Adrenal gland (tissue), 19 donors: ENCODE measurements at places on chromosomes 5 and 9. TPM values are rescaled to one million over a fixed set of nuclear protein-coding genes. Genes with fewer than 3 reads are reported as not detected.

Gene RBM27
- 5.7 TPM for polyA plus RNA-seq

Gene FBXW11
- polyA plus RNA-seq, result 51.6 TPM

Gene SPINK13
- polyA plus RNA-seq, result 2.1 TPM

Gene SPATA31C1
- polyA plus RNA-seq, result not detected

Gene PHAX
- polyA plus RNA-seq, result 15.6 TPM

Gene IZUMO3
- not detected for polyA plus RNA-seq

- no peak for DNase-seq
Observed at GRCh38 chr5:82664732-82665131, 386.6 kb upstream of the RPS23 start.

DNA sequence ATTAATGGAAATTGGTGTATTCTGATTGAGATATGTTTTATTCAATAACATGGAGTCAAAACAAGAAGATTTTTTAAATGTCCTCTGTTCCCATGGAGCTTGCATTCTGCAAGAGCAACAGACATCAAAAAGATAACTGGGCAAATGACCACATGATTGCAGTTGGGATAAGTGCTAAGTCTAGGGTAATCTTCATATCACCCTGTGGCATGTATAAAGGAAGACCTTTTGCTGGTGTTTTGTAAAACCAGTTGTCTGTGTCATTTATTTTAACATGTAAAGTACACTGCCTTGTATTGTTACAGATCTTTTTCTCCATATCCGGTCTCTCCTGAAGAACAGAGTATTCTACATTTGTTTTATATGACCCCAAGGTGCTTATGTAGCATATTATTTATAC, 44.0 kb downstream of the PTCD2 start:
- DNase-seq, result no peak

DNA sequence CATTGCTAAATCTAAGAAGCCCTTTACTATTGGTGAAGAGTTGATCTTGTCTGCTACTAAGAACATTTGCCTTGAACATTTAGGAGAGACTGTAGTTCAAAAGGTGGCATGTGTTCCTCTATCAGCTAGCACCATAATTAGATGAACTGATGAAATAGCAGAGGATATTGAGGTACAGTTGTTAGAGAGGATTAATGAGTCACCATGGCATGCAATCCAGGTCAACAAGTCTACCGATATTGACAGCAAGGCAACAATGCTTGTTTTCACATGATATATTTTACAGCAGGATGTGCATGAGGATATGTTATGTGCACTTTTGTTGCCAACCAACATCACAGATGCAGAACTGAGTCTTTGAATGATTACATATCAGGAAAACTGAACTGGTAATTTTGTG, 134.3 kb upstream of the CDH9 start:
- no peak for DNase-seq

- peak; percentile 73 for DNase-seq
Observed at GRCh38 chr5:142697356-142698255, 11.7 kb upstream of the FGF1 start.

GRCh38 chr5:674630-675011, 18.5 kb downstream of the TPPP start:
- DNase-seq, result no peak

DNA sequence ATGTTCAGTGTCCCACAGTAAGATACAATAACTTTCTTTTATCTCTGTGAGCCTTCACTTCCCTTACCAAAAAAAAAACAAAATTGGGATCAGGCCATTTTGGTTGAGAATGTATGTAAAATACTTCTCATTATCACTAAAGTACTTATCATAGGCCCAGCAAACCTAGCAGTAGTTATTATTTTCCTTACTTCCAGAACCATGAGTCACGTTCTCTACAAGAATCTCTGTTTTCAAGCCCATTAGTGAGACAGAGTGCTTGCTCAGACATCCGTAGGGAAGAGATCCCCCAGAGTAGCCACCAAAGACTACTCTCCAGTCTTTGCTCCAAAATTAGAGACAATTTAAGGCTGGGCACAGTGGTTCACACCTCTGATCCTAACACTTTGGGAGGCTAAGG, 103.9 kb upstream of the NR5A1 start:
- no peak for DNase-seq

GRCh38 chr5:9496801-9497200, 49.1 kb downstream of the SEMA5A start:
- DNase-seq, result no peak

- no peak for DNase-seq
Observed at GRCh38 chr5:105274079-105274478, 1711.5 kb upstream of the NUDT12 start.

DNA sequence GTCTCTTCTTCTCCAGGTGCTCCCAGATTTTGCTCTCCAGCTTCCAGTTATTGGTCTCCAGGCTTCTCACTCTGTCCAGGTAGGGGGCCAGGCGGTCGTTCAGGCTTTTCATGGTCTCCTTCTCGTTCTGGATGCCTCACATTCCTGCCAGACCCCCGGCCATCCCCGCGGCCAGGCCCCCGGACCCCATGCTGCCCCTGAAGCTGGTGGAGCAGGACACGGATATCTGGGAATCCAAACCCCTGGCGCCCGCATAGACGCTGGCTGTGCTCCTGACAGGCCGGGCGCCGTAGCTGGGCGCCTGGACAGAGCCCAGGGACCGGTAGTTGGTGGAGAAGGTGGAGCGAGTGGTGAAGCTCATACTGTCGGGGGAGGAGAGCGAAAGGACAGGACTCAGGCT, 534.4 kb upstream of the TLE4 start:
- no peak for DNase-seq

DNA sequence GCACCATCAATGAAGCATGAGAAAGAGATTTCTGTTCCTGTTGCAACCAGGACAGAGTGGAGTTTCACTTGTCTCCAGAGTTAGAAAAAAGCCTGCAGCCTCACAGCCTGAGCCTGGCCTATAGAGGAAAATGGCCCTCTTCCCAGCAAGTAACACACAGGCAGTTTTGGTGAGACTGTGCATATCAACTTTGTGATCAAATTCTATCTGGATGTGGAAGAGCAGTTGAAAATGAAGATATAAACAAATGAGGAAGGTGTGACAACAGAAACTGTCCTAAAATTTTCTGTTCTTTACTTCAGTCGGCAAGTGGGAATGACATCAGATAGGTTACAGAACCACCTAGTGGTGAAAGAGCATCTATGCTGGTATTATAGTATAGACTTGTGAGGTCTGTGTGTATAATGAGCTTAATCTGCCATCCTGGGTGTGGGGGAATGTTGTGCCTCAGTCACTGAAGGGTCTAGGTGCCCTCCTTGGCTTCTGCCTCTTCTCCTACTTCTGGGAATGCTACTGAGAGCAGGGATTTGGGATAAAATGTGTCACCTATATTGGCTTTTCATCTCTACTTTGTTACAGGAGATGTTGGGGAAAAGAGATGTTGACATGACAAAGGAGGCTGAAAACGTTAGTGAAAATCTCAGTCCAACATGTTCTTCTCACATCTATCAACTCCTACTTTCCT, 28.2 kb downstream of the YIPF5 start:
- no peak for DNase-seq

- DNase-seq, result no peak
Observed at GRCh38 chr5:107365320-107366109, 305.2 kb downstream of the EFNA5 start.

- DNase-seq, result peak; percentile 12
Observed at GRCh38 chr5:135225856-135226560, 173.0 kb downstream of the MACROH2A1 start.

DNA sequence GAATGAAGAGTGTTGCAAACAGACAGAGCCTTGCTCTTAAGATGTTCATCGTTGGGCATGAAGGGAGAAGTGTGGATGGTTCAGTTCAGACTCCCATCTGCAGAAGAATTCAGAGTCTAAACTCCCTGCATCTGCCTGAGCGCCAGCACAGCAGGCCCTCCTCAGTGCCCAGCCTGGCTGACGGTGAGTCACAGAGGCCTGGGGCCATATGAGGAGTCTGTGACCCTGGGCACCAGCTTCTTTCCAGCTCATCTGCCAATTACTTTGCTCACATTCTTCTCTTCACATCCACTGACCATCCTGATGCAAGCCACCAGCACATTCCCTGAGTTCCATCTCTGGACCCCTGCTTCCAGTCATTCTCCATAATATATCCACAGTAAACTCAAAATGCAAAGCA, 401.1 kb upstream of the TRPC7 start:
- DNase-seq, result peak; percentile 37

GRCh38 chr5:40223884-40224402, 455.8 kb upstream of the PTGER4 start:
- DNase-seq, result no peak

DNA sequence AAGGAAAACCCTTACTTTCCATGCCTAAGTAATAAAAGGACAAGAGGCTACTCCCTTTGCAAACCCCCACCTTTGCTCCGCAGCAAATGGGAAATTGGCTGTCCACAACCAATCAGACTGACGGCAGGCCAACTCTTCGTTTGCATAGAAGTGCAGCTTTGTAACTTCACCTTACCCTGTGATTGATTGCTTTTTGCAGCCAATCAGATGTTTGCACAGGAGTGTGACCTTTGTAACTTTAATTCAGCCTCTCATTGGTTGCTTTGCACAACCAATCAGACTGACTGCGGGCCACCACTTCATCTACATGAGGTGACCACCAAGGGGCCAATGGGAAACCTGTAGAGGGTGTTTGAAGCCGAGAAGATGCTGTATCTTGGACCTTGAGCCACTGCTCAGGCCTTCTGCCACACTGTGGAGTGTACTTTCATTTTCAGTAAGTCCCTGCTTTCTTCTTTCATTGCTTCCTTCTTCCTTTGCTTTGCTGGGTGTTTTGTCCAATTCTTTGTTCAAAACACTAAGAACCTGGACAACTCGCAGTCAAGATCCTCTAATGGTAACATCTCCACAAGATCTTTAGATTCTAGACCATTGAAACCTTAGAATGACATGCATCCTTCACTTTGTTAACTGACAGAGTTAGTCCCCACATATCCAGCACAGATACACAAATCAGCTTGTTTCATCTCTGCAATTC, 51.3 kb upstream of the FREM1 start:
- DNase-seq, result no peak
